ENCODE measurements at places on chromosomes 16 and 17.

- no peak for DNase-seq
Observed at GRCh38 chr16:60811051-60811608, 1225.1 kb downstream of the CDH8 start.

DNA sequence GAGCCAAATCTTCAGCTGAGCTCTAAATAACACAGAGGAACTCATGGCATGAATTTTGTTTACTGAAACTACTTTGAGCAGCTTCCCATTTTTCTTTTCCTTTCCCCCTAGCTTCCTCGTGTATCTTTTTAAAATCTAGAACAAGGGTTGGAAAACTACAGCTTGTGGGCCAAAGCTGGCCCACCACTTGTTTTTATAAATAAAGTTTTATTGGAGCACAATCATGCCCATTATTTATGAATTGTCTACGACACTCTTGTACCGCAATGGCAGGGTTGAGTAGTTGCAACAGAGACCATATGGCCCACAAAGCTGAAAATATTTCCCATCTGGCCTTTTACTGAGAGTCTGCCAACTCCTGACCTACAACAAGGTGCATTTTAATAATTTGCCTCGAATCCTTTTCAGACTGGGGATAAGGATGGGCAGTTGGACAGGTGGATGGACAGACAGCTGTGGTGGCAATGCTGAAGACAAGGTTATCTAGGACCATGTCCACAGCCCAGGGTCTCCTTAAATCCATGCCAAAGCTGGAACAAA is 87.7 kb downstream of the RMI2 start:
- DNase-seq, result no peak

GRCh38 chr17:7755095-7755890 is 37.7 kb downstream of the DNAH2 start:
- DNase-seq, result no peak

DNA sequence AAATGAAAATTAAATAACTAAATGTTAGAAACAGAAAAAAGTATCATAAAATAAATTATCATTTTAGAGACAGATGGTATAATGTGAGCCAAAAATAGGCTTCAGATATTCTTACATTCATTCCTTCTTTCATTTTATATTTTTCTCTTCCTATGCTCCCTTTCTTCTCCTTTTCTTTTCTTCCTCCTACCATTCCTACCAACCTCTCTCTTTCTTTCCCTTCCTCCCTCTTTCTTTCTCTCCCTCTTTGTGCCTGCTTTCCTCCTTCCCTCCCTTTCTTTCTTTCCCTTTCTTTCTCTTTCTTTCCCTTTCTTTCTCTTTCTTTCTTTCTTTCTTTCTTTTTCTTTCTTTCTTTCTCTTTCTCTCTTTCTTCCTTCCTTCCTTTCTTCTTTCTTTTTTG is 275.6 kb upstream of the ELAC2 start:
- DNase-seq, result no peak

DNA sequence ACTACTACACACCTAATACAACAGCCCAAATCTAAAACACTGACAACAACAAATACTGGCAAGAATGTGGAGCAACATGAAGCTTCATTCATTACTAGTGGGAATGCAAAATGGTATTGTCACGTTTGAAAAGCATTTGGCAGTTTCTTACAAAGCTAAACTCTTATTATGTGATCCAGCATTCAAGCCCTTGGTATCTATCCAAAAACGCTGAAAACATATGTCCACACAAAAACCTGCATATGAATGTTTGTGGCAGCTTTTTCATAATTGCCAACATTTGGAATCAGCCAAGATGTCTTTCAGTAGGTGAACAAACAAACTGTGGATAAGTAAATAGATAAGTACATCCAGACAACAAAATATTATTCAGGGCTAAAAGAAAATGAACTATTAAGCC is 501.1 kb upstream of the KIF2B start:
- no peak for DNase-seq

DNA sequence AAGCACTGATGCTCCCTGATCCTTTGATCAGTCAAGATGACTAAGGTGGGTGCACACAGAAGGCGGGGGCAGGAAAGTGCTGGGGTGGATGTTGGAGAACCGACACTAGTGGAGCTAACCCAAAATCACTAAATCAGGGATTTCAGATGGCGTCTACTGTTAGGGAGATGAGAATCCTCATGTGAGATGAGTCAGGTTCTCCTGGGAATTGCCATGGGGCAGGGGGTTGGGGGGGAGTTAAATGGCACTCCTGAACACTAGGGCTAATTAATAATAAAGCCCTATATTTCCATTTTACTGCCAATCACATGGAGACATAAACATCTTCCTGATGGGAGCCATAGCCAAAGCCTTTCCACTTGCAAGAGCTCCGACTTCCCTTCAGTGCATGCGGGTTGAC is 804.1 kb downstream of the KCNJ18 start:
- DNase-seq, result no peak

DNA sequence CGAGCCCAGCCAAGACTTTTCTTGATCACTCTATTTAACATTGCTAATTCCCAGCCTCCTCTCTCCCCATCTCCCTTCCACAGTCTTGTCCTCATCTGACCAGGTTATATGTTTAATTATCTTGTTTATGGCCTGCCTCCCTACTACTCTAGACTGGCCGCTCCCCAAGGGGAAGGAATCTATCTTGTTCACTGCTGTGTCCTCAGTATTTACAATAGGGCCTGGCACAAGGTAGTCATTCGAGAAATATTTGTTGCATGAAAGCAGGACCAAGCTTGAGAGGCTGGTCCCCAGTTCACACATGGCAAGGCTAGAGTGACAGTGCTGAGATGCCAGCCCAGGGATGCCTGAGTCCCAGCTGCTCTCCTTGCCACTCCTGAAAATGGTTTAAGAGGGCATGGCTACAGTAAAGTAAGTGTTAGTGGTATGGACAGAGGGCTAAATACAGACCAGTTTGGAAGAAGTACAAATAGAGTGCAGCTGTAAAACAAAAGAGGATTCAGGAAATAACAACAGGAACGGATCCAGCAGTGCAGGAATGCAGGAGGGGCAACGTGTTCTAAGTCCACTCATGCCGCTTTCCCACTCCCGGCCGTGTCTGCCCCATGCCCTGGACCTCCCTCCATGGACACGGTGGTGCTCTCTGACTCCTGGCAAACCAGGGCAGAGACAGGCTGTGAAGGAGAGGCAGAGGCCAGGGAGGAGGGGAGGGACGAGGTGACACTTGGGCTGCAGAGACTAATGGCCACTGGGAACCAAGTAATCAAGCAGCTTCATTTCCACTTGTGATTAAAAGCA is 65.6 kb downstream of the TOM1L2 start:
- no peak for DNase-seq

DNA sequence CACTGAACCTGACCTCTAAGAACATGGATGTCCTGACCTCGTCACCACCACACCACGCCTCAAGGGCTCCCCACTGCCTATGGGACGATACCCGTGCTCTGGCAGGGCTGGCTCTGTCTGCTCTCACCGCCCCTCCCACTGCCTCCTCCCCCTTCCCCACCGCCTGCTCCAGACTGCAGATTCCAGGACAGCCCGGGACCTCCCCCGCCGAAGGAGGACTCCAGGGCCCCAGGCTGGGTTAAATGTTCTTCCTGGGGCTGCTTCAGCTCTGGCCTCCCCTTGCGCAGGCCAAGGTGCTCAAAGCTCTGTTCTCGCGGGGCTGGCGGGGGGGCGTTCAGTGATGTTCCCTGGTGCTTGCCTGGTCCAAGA is 3.1 kb downstream of the NPW start:
- DNase-seq, result no peak

DNA sequence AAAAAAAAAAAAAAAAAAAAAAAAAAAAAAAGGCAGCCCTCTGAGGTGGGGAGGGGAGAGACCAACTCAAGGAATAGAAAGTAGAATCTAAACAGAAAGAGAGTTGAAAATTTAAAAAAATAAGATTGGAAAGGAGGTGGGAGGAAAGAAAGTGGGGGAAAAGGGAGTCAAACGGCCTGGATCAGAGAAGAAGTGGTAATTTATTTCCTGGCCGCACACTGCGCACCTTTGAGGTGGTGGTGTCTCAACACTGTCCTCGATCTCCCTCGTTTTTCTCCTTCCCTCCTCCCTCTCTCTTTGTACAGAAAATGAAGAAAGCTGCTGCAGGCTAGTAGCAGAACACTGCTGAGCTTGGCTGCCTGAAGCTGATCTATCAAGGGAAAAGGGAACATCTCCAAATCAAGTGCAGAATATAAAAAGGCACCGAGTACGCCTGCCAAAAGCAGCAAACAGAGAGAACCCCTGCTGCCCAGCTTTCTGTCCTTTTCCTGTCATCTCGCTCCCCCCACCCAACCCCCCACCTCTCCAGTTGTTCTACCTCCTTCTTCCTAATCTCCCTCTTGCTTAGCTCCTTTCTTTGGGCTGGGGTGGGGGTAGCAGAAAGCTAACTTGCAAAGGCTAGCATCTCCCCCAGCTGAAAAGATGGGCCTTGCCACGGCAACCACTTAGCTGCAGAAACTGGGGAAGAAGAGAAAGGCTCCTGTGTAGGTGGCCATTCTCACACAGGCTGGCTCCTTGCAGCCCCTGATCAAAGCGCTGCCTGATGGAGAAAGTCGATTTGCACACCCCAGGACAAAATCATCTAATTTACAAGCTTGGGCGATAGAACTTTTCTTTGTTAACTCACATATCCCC is 22.5 kb downstream of the AXIN2 start:
- no peak for DNase-seq

DNA sequence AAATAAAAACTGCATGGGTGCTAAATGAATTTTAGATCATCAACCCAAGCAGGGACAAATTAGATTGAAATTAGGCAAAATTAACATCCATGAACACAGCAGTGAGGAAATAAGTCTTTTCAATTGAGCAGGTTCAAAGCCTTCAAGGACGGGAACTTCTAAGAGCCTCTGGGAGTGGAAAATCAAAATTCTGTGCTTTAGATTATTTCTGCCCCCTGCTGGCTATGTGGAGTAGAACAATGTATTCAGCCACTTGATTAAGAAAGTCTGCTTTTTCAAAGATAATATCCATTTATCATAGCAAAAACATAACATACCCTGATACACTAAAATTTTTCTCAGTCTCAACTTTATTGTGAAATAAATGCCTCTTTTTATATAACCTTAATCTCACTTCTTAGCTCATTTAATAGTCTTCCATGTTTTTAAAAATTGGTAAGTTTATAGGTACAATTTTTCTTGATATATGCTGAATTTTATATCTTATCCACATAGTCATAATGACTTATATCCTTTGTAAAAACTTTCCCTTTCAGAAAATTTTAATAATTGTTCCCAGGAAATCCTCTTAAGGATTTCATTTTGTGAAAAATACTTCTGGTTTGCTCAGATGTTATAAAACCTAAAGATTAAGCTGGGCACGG is 28.1 kb upstream of the NOL11 start:
- DNase-seq, result peak; percentile 28

- no peak for DNase-seq
Observed at GRCh38 chr16:425740-426114, 278 bp downstream of the RAB11FIP3 start.

- no peak for DNase-seq
Observed at GRCh38 chr16:48492133-48492532, 106.9 kb upstream of the SIAH1 start.

DNA sequence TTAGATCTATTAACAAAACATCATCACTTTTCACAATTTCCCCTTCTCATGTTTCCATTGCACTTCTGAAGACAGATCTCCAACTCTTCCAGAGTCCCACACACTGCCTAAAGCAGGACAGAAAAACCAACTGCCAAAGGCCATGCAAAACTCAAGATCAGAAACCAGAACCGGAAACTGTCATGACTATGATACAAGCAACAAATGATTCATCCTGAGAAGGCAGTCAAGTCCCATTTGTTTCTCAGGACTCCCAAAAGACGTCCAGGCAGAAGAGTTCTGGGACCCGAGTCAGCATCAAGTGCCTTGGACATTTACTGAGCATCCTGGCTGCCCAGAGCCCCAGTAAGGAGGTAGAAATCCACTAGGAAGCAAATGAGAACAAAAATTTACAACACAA is 38.8 kb downstream of the ERN1 start:
- DNase-seq, result no peak

DNA sequence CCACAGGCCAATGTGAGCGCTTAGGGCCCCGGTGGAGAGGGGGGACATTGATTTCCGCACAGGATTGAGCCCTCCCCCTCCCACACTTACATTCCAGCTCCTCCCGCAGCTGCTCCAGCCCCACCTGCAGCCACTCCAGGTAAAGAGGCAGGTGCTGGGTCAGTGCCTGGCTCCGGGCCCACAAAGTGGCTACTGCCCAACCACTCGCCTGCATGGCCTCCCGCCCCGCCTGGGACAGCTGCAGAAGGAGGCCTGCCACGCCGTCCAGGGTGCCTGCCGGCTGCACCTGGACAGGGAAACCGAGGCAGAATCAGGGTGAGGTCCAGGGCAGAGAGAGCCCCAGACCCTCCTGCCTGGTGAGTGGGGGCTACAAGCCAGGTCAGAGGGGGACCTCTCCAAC is 46.3 kb downstream of the RMI2 start:
- DNase-seq, result no peak

DNA sequence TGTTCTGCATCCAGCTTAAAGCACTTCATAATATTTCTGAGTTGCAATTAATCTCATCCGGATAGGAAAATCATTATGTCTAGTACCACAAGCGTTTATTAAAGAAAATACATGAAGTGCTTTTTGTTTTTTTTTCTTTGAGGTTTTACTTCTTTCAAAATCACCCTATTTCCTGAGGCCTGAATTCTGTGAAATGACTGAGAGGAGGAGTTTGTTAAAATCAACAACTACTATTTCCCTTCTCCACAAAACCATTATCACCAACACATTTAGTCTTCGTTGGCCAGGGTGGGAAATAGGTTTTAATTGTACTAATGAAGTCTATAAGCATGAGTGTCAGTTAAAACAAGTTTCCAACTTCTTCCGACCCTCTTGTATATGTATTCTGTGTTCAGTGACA is 50.7 kb upstream of the ADCY7 start:
- DNase-seq, result no peak

- DNase-seq, result peak; percentile 54
Observed at GRCh38 chr17:7673239-7673638, 14.1 kb downstream of the TP53 start.

DNA sequence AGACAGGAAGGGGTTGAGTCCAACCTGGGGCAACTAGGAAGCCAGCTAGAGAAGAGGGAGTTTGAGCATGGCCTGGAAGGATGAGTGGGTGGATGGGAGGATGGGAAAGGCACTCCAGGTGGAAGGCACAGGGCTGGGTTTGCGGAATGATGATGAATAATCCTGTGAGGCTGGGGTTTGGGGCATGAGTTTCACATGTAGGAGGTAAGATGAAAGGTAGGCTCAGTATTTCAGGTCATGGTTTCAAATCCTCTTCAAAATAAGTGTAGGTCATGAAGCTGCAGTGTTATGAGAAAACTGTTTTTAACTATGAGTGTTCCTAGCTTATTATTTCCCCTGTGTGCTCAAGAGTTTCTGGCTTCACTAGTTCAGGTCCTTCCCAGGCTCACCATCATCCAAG is 130.3 kb downstream of the SKAP1 start:
- no peak for DNase-seq

DNA sequence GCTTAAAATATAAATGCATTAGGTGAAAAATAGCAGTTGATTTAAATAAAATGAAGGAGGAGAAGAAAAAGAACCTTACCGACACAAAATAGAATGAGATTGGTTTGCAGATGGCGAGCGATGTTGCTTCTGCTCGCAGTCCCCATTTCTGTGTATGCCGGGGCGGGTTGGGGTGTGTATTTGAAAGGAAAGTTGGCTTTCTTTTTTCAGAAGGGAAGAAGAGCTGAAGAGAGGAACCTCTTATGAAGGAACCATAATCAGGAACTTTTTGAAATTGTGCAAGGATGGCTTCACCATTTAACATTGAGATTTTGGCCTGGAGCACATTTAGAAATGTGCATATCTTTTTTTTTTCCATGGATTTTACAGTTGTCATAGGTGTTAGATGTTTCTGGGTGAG is at the start of gene IGSF6:
Gene IGSF6 (minus strand): TSS at position 156 of the 400 bp plus-strand sequence. CDS start 10 bp downstream, at position 146.
- DNase-seq, result no peak

Measured in stimulated activated CD4-positive, alpha-beta T cell treated with anti-CD3 and anti-CD28 coated beads, Interleukin-12 subunit alpha, Interleukin-12 subunit beta, amount 100 ng/mL, for 24 hours (primary cell).